B cell (primary cell): ENCODE measurements at places on chromosomes 7 and 10. TPM values are rescaled to one million over a fixed set of nuclear protein-coding genes. Genes with fewer than 3 reads are reported as not detected.

DLX6 gene
- not detected in 2 replicates for total RNA-seq

DNA sequence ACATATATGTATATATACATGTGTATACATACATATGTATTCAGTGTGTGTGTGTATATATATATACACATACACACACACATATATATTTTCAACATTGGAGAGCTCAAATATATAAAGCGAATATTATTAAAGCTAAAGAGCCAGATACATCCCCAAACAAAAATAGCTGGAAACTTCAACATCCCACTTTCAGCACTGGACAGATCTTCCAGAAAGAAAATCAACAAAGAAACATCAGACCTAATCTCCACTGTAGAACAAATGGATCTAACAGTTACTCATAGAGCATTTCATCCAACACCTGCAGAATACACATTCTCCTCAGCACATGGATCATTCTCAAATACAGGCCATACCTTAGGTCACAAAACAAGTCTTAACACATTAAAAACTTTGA is 799.0 kb downstream of the PCDH15 start:
- H3K4me1 ChIP-seq, result no peaks in the 10 kb centered on the region
- no peak for DNase-seq
- H3K27ac ChIP-seq, result no peak overlapping the region
- no peaks in the 10 kb centered on the region for H3K27me3 ChIP-seq
- no peak overlapping the region for H3K4me3 ChIP-seq

DNA sequence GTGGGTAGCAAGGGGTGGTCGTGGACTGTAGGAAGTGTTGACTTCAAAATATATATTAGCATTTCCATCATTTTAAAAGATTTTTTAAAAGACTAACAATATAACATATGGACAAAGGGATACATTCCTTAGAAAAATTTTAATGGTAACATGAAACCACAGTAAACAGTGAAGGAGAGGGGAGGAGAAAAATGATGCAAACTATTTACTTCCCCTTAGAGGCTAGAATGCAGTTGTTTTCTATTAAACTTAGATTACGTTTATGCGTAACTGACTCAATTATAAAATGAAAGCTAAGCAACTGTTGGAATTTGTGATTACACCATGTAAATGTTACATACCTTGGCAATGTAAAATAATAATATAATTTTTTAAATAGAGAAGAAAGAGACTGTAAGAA is 41.3 kb downstream of the CALD1 start:
- H3K27me3 ChIP-seq, result no peaks in the 10 kb centered on the region
- no peaks in the 10 kb centered on the region for H3K4me1 ChIP-seq
- no peaks in the 10 kb centered on the region for H3K36me3 ChIP-seq
- DNase-seq, result no peak
- H3K4me3 ChIP-seq, result no peak overlapping the region

PODXL gene
- total RNA-seq, result 5.8 and 6.0 TPM in 2 replicates

GRCh38 chr7:149635561-149636329 is 137.6 kb downstream of the ZNF467 start:
- DNase-seq, result no peak
- H3K4me1 ChIP-seq, result no peaks in the 10 kb centered on the region
